CD4-positive, alpha-beta T cell treated with Interleukin-12 subunit alpha and Interleukin-12 subunit beta, for 1 hour (primary cell): ENCODE measurements at places on chromosomes 4 and X.
A peak's percentile ranks its signal among the peaks of the same experiment; 100 is the strongest.

DNA sequence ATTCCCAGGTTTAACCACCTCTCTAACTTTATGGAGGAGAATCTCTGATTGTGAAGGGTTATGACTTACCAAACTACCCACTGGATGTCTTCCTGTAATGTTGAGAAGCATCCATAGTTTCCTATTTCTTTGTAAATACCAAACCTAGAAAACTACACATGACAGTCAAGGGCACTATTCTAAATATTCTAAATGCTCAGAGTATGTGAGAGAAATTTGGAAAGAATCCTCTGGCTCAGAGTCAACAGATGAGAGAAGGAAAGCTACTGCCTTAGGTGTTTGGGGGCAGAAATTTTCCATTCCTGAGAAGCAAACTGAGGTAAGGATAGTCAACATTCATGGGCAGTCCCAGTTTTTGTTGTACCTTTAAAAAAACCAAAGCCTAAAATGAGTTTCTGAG is 155.8 kb downstream of the KCNIP4 start:
- no peak for DNase-seq

GRCh38 chr4:143185253-143186107 is 763 bp downstream of the USP38 start:
- DNase-seq = peak; percentile 25

DNA sequence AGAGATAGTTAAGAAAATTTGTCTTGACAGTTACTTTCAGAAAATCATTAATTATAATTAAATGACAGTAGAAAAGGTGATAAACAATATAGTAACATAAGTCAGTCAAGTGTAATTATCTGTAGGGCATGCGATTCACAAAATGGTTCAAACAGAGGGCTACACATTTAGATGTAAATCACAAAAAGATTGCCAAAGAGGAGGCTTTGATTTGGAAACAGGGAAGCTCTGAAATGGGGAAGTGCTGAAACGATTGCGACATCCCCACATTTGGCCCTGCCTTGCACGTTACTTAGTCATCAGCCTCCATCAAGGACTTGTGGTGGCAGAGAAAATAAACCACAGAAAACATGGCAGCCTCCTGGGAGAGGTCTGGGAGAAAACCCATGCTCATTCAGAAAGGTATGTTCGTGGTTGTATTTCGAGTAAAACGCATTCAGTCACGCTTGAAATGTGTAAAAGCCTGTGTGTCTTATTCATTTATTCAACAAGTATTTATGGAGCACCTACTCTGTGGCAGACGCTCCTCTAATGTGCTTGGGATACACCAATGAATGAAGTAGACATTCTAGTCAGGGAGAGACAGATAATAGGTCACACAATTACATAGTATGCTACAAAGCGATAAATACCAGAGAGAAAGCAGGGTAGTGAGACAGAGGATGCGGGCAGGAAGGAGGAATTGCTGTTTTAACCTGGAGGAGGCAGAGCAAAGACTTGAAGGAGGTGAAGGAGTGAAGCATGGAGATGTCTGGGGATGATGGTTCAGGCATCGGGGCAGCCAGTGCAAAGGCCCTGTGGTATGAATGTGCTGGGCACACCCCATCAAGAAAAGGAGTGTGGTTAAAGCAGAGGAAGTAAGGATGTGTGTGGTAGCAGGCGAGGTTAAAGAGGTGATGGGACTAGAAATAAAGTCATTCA is 7.8 kb downstream of the RBM47 start:
- DNase-seq = peak; percentile 33

- no peak for DNase-seq
These were observed 24.0 kb downstream of the PPEF2 start for GRCh38 chr4:75878246-75878756.

GRCh38 chrX:23434356-23434884 is 99.8 kb downstream of the PTCHD1 start:
- no peak for DNase-seq

DNA sequence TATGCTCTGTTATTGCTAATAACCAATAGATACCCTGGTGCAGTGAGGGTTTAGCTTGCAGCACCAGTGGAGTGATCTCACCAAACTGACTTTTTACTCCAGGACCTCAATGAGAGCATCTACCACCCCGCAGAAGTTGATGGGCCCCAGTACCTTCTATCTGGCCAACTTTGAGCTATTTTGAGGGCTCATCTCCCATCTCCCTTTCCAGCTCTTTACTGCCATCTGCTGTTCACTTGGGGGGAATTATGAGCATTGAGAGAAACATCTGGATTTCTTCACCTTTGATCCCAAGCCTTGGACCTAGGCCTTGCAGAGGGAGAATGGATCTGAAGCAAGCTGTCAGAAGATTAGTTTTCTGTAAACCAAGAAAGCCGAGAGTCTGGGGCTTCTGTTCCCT is 143.6 kb downstream of the TMEM164 start:
- peak; percentile 45 for DNase-seq

DNA sequence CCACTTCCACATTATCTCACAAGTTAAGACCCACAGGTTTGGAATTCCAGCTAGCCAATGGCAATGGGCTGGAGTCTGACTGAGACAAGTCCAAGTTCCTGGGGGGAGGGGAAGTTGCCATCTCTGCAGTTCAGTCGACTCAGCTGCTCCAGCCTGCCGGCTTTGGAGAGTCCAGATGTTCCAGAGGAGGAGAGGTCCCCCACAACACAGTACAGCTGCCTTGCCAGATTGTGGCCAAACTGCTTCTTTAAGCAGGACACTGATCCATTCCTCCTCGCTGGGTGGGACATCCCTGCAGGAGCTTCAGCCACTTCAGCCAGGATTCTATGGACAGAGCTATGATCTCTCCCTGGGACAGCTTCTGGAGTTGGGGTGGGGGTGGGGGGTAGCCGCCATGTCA is 199.2 kb downstream of the EDA start:
- no peak for DNase-seq

- no peak for DNase-seq
These were observed 22.8 kb downstream of the IL1RAPL1 start for GRCh38 chrX:28609917-28610613.

GRCh38 chr4:179709961-179710624 is 2267.9 kb upstream of the AGA start:
- DNase-seq = no peak

DNA sequence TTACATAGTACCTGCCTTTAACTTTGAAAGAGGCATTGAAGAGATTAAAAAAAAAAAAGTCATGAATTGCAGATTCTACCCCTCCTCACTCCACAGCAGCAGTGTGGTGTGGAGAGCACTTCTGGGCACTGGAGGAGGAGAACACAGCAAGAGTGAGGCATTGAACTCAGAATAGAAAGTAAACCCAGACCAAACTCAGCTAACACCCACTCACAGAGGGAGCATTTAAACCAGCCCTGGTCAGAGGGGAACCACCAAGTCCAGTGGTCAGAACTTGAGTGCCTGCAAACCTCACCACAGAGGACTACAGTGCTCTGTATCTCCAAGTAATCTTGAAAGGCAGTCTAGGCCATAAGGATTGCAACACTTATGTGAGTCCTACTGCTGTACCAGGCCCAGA is 15.6 kb upstream of the UGT2A1 start:
- DNase-seq = no peak

- no peak for DNase-seq
These were observed 105.9 kb upstream of the GPRIN3 start for GRCh38 chr4:89413518-89413917.

- DNase-seq = no peak
These were observed 138.0 kb downstream of the ZNF674 start for GRCh38 chrX:46407036-46407752.

- no peak for DNase-seq
These were observed 223.9 kb upstream of the DCAF8L1 start for GRCh38 chrX:28205126-28205525.

GRCh38 chr4:144451766-144452450 is 194.0 kb upstream of the HHIP start:
- DNase-seq = no peak

DNA sequence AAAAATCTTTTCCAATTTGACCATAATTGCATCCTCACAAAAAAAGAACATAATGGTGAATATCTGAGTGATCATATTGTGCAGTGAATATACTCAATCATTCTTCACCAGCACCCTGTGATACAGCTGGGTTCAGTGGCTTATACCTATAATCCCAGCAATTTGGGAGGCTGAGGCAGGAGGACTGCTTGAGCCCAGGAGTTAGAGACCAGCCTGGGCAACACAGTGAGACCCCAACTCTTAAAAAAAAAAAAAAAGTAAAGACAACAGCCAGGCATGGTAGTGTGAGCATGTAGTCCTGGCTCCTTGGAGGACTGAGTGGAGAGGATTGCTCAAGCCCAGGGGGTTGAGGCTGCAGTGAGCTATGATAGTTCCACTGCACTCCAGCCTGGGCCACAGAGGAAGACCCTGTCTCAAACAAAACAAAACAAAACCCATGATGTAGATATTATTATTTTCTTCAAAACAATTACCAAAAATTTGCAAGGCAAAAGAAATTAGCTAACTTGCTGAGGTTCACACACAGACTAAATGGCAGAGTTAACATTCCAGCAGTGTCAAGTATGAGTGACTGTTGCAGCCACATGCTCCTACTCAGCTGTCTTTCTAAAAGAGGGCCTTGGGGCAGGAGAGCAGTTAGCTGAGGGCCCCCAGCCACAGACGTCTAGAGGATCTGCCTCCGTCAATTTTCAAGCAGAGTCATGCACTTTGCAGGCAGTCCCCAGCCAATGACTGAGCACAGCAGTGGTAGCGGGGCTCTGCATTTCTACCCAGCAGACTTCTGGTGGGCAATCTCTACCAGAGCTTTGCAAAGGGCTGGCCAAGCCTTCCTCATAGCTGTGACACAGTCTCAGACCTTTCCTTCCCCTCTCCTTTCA is 33.4 kb downstream of the ADGRA3 start:
- DNase-seq = no peak

DNA sequence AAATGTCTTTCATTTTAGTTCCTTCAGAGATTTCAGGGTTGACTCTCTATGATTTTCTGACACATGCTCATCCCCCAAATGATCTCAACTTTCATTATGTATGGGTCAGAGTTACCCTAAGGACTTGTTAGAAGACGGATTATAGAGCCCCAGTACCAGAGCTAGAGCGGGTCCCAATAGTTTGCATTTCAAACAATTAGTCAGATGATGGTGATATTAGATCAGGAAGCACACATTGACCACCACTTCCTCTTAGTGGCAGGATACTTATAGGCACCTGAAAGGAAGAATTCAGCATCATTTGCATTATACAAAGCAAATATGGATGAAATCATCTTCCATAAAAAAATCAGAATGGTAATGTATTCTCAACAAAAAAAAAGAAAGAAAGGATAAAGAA is 106.1 kb downstream of the GALNTL6 start:
- no peak for DNase-seq

- DNase-seq = no peak
These were observed 1408.0 kb downstream of the RAPGEF2 start for GRCh38 chr4:160510928-160511327.

- peak; percentile 61 for DNase-seq
These were observed 82.3 kb downstream of the PRSS12 start for GRCh38 chr4:118270492-118270891.

- DNase-seq = no peak
These were observed 58.7 kb upstream of the KDR start for GRCh38 chr4:55183926-55184599.

- DNase-seq = no peak
These were observed 1.1 kb upstream of the CUL4B start for GRCh38 chrX:120561634-120562568.

GRCh38 chrX:29798469-29798868 is 416.9 kb upstream of the MAGEB2 start:
- no peak for DNase-seq

DNA sequence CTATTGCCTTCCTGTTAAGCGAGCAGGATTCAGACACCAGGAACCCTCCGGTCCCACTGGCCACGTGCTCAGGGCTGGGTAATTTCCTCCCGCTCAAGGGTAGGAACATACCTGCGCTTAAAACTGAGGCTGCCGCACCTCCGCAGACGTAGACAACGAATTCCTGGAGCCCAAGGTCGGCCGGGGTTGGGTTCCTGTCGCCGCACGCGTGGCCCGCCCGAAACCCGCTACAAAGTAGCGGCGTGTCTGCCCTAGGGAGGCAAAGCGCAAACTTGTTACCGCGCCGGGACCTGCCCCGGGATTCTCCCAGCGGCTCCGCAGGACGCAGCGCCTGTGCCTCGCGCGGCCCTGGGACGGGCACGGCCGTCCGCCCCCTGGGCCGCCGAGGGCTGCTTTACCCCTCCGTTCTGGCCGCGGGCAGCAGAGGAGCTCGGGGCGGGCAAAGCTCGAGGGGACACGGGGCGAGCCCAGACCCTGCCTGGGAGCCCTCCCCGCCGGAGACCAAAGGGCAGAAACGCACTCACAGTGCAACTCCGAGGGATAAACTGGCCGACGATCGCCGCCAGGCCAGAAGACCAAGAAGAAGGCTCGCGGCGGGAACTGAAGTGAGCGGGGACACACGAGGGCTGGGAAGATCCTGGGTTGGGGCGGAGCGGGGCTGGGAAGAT is at the start of gene ERVMER34-1:
ERVMER34-1 (minus strand) TSS at position 607 of the 668 bp plus-strand sequence. CDS start 5,905 bp downstream, outside the sequence.
- DNase-seq = no peak

DNA sequence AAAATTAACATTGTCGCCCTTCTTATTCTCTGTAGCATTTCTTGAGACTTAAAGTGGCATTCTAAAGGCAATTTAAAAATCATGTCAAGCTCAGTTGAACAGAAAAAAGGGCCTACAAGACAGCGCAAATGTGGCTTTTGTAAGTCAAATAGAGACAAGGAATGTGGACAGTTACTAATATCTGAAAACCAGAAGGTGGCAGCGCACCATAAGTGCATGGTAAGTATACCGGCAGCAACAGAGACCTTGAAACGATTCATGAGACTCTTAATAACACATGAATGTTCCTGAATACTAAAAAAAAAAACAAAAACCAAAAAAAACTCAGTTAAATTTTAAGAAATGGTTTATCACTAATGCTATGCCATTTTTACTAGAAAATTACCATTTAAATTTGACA is 82.4 kb upstream of the HPRT1 start:
- peak; percentile 26 for DNase-seq

DNA sequence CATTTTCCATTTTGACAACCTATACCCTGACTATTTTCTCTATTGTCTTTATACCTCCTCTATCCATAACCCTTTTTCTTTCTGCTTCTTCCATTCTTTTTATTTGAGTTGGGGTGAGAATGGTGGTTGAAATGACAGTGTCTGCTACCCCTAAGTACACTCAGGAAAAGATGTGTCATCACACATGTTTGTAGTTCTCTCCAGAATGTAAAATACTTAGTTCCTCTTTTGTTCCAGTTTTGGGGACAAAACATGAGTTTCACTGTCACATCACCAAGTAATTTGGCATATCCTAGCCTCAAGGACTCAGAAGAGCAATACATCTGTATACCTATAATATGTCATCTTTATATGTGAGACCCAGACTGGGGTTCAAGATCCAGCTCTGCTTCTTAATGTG is 90.3 kb downstream of the COMMD8 start:
- no peak for DNase-seq

- DNase-seq = no peak
These were observed 95.8 kb downstream of the SLIT2 start for GRCh38 chr4:20347531-20347930.

- no peak for DNase-seq
These were observed 41.9 kb downstream of the AMOT start for GRCh38 chrX:112798736-112799135.

GRCh38 chr4:187004628-187005027 is 281.0 kb upstream of the FAT1 start:
- DNase-seq = no peak

GRCh38 chrX:109863811-109864210 is 130.8 kb upstream of the ACSL4 start:
- no peak for DNase-seq

GRCh38 chr4:128658214-128658631 is 151.3 kb upstream of the JADE1 start:
- no peak for DNase-seq

- DNase-seq = no peak
These were observed 348.1 kb downstream of the ARHGAP10 start for GRCh38 chr4:148079961-148080360.
